ENCODE measurements at places on chromosomes 7 and 10.

GRCh38 chr10:102767428-102768160 is 23.8 kb downstream of the WBP1L start:
- DNase-seq, result no peak

GRCh38 chr7:88176190-88176589 is 43.6 kb downstream of the SRI start:
- no peak for DNase-seq

DNA sequence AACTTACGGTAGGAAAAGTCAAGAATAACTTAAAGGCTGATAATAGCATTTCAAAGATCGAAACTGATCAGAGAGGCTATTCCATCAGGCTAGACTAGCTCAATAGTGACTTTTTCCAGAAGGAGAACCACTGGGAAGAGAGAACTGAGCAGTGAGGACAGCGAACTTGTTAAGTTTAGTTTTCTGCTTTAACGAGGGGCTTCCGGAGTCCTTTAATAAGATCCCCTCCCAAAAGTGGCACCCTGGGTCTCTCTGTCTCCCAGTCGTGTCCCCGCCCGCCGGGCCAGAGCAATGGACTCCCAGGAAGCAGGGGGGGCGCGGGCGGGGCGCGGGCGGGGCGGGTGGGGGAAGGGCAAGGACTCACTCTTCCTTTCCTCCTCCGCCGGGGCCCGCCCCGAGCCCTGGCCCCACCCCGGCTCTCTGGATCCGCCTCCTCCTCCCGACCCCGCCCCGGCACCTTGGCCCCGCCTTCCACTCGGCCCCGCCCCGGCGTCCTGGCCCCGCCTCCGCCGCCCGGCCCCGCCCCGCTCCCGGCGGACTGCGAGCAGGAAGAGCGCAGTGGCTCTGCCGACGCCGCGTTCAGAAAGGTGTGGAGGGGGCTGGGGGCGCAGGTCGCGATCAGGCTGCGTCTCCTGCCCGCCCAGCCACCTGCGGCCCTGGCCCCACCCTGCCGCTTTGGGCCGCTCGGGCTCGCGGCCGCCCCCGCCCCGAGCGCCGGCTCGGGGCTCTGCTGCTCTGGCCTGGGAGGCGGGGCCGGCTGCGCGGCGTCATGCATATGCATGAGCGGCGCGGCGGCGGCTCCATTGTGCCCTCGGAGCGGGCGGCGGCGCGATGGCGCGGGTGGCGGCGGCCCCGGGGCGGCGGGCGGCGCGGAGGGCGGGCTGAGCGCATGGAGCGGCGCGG is at the start of gene ZMIZ2:
ZMIZ2 (plus strand) TSS at position 803 of the 903 bp plus-strand sequence. CDS start 7,403 bp downstream, outside the sequence.
- peak; percentile 92 for DNase-seq

DNA sequence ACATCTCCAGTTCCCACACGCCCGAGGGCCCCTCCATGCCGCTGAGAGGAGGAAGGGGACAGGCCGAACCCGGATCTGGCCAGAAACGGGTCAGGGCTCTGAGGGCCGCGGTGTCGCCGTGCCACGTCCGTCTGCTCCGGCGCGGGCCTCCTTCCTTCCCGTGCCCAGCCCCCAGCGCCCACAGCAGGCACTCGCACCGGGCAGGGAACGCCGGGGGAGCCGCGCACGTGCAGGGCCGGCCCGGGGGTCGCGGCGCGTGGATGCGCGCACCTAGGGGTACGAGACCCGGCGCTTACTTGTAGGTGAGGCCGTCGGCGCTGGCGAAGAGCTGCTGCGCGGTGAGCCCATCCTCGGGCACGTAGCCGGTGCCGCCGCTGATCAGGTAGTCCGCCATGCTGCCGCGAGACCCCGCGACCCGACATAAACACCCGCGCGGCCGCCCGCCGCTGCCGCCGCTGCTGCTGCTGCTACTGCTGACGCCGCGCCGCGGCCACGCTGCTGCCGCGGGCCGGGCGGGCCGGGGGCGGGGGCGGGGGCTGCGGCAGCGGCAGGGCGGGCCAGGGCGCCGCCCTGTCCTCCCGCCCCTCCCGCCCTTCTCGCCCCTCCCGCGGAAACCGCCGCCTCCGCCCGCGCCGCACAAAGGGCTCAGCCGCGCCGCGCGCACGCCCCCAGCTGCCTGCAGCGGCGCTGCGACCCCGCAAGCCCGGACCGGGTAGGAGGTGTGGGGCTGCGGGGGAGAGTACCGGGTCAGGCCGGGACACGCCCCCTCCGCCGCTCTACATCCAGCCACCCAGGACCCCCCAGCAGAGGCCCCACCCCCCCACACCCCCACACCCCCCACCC is 4.1 kb downstream of the IMPDH1 start:
- DNase-seq, result peak; percentile 80

DNA sequence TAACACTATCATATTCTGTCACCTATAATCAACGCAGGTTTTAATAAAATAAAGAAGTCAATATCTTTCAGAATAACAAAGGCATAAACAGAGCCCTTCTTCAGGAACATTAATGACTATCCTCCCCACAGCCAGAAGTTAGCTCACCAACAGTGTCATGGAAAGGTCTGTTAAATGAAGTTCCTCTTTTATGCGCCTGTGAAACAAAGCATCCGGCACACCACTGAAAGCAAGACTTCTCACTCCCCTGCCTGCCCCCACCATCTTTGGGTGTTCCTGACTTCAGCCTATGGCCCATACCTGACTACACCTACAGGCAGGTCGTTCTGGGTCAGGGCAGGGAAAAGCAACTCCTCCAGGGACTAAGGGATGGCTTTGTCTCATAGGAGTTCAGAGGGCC is 205.4 kb downstream of the FANK1 start:
- no peak for DNase-seq

GRCh38 chr7:137439829-137440825 is 96.6 kb upstream of the PTN start:
- no peak for DNase-seq

- DNase-seq, result no peak
Measured at GRCh38 chr7:23594879-23595604, 2.1 kb upstream of the CCDC126 start.

DNA sequence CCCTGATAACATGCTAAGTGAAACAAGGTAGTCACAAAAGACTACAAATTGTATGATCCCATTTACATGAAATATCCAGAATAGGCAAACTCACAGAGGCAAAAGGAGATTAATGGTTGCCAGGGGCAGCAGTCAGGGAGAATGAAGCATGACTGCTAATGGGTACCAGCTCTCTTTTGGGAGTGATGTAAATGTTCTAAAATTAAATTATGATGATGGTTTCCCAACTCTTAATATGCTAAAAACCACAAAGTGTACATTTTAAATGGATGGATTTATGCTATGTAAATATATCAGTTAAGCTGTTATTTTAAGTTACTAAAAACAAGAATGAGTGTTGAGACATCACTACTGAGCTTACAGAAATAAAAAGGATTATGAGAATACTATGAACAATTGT is 12.6 kb downstream of the CYP51A1 start:
- no peak for DNase-seq

GRCh38 chr7:46153583-46153950 is 232.5 kb upstream of the IGFBP3 start:
- DNase-seq, result no peak

GRCh38 chr10:130236711-130237110 is 100.5 kb downstream of the GLRX3 start:
- DNase-seq, result no peak

- no peak for DNase-seq
Measured at GRCh38 chr7:23135755-23136154, 30.2 kb downstream of the KLHL7 start.

GRCh38 chr7:99005776-99006175 is 127.4 kb downstream of the TRRAP start:
- DNase-seq, result no peak

- DNase-seq, result no peak
Measured at GRCh38 chr10:12941966-12942365, 59.5 kb downstream of the CCDC3 start.

- DNase-seq, result peak; percentile 16
Measured at GRCh38 chr10:10855151-10855581, 162.5 kb upstream of the CELF2 start.

DNA sequence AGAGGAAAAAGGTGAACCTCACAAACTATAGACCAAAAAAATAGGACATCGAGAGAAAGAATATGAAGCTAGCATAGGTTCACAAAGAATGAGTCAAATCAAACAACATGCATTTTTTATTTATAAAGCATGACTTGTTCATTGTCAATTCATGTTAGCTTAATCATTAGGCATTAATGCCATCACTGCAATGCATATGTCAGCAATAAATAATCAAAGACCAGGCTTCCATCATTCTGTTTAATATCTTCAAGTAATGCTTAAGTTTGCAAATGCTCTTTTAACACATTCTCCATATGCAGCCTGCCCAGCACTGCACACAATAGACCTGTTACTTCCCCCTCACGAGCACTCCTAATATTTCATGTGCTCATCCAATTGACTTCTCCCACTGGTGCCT is 8.9 kb upstream of the MAGI2 start:
- no peak for DNase-seq

DNA sequence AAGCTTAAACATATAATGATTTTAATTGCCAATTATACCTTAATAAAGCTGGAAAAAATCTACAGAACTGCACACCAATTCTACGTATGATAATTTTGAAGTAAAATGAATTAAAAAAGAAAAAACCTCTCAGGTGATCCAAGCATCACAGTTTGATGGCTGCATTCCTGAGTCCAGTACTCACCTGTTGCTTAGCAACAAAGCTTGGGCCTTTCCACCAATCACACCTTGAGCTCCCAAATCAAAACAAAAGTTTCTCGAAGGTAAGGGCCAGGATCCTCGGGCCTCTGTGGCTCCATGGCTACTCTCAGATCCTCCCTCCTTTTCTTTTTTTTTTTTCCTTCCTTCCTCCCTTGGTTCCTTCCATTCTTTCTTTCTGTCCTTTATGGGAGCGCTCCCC is 137.2 kb upstream of the PCBD1 start:
- no peak for DNase-seq
